NCI-H1694 treated with DMSO at 0.1 percent for 48 hours (cell line): ENCODE measurements at places on chromosomes 7 and 10.

GRCh38 chr7:78576236-78576635, 777.7 kb downstream of the PHTF2 start:
- no peak for DNase-seq

GRCh38 chr7:25944777-25945515, 207.1 kb upstream of the NFE2L3 start:
- no peak for DNase-seq

GRCh38 chr7:2209961-2210323, 22.8 kb downstream of the MAD1L1 start:
- no peak for DNase-seq

GRCh38 chr10:50991456-50992355, 82.6 kb upstream of the PRKG1 start:
- DNase-seq = no peak

DNA sequence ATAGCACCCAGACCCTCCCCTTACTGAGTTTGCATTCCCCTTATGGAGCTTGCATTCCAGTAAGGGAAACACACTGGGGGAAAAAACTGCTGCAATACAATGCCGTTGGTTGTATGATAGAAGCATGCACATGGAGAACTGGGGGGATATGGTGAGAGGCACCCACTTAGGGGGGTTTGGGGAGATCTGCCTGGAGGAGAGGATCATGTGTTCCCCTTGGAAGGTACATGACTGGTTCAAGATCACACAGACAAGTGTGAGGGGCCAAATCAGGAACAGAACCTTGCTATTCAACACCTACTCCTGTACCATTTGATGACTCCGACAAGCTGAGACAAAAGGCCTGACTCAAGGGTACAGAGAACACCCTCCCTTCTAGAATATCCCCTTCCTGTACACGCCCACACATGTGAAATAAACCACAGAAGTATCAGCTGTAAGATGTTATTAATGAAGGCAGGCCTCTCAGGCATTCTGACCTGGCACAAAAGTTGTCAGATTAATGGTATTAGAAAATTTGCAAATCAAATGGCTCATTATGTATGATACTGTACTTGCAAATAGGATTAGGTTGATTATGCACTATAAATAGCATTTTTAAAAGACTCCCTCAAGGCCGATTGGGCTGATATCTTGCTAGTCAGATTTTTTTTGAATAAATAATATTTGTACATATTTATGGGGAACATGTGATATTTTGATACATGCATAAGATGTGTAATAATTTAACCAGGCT, 122.2 kb downstream of the NPY start:
- no peak for DNase-seq

DNA sequence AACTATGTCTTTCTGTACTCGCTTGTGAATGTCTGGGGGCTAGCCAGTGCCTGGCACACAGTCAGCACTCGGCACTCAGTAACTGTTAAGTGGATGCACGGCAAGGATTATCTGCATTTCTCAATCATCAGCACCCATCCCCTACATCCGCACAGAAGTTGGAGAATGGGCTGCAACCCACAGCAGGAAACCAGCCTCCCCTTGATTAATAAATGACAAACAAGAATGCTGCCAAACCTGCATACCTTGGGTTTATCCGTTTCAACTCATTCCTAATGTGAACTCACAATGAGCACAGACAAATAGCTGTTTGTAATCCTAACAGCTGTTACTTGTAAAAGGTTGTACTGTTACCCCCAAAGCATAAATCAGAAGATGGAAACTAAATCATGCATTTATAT, 28.9 kb downstream of the PPP1R3C start:
- DNase-seq = no peak

- DNase-seq = no peak
Observed at GRCh38 chr7:112205343-112206237, 609 bp downstream of the DOCK4 start.

DNA sequence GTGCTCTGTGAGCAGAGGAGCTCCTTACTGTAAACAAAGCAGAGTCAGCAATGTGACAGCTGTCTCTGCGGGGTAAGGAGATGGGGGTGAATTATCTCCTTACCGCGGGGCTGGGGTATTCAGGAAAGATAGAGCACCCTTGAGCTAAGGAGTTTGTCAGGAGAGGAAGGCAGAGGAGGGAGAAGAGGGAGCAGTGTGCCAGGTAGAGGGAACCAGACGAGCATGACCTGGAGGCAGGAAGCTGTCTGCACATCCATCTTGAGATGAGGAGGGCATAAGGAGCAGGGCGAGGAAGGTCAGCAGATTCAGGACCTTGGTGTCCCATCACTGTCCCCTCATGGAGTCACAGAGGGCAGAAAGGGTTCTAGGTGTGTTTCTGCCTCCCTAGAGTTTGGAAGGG, 32.5 kb upstream of the GPR26 start:
- DNase-seq = no peak

- no peak for DNase-seq
Observed at GRCh38 chr7:36811807-36812206, 87.5 kb upstream of the AOAH start.

DNA sequence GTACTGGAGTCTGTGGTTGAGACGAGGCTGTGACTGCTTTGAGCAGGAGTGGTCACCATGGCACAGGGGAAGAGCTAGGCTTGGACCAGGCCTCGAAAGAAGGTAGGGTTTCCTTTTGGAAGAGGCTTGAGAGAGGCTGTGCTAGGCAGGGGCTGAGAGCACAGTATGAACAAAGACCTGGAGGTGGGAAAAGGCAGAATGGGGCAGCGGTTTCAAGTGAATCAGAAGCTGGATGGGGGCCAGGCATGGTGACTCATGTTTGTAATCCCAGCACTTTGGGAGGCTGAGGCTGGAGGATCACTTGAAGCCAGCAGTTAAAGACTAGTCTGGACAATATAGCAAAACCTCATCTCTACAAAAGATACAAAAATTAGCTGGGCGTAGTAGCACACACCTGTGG, 65.9 kb downstream of the CLIP2 start:
- DNase-seq = no peak

- no peak for DNase-seq
Observed at GRCh38 chr7:82105463-82105862, 335.6 kb upstream of the HGF start.

DNA sequence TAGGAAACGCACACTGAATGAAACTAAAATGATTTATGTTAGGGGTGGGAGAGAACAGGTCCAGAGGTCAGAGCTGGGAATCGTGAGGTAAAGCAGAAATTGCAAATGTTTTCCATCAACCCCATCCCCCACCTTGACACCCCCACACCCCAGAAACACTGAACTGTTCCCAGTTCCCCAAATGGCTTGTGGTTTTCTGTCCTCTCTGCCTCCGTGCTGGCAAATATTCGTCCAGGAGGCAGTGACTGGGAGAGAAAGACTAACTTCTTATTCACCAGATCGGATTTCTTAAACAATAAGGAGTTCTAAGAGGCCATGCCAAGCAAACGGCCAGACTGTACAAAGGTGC, 730 bp upstream of the RASSF4 start:
- no peak for DNase-seq

DNA sequence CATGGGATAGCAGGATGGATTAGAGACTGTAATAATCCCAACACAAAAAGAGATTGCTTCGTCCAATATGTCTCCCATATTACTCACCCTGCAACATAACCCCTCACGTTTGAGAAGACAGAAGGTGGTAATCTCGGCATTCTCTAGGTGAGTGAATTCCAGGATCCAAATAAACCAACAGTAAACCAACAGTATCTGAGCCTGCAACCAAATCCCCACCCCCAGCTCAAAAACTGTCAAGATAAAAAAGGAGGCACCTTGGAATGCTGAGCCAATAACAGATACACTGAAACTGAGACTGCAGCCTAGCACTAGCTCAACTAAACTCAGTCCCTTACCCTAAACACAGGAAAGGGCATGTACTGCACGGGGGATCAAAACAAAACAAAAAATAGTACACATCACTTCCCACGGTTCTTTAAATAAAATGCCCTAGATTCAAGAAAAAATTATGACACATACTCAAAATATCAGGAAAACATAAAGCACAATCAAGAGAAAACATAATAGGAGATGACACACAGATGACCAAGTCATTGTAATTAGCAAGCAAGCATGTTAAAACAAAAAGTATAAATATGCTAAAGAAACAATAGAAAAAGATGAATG, 28.0 kb downstream of the IPMK start:
- DNase-seq = no peak

- no peak for DNase-seq
Observed at GRCh38 chr7:40865441-40866233, 730.8 kb downstream of the SUGCT start.

DNA sequence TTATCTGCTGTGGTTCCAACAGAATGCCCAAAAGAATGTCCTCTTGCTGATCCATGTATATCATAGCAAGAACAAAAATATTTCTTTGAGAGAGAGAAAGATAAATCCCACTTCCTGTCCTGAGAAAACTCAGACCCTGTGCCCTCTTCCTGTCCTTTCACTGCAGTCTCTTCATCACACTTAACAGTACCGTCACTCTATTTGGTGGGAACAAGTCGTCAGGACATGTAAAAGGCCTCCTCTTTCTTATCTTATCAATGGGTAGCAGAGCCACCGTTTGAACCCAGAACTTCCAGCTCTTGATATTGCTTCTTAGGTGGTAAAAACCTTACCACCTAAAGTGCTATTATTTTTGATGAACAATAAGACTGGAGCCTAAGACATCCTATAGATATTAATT, 43.9 kb downstream of the CHRM2 start:
- no peak for DNase-seq

DNA sequence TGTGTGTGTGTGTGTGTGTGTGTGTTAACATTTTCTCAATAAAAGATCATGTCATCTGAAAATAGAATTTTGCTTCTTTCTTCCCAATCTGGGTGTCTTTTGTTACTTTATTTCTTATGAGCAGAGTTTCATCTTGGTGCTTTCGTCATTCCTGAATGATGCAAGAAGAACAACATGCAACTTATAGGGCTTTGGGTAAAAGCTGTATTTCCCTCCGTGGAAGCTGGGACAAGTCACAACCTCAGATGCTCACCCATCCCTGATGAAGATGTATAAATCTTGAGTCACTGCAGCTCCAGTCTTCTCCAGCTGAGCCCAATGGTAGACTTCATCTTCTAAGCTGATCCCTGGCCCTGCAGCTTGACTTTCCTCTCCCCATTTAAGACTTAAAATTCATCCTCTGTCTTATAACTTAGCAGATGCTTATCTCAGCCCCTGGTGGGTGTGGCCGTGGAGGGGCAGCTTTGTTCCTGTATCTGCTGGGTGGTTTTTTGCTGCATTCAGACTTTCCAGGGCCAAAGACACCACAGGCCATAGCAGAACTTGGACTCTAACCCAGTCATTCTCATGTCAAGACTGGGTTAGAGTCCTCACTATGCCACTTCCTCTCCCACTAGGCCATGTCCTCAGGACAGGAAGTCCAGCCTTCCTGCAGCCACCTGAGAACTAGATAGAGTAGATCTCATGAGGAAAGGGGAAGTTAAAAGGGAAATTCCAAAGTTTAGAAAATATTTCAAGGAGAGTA, 356.4 kb downstream of the TNS3 start:
- no peak for DNase-seq

- no peak for DNase-seq
Observed at GRCh38 chr7:122694697-122695096, 4.2 kb downstream of the RNF133 start.

GRCh38 chr7:96297876-96298275, 24.0 kb downstream of the SLC25A13 start:
- DNase-seq = no peak

- DNase-seq = peak; percentile 69
Observed at GRCh38 chr7:129210256-129210988, 14.4 kb upstream of the AHCYL2 start.

GRCh38 chr10:96072674-96073073, 29.3 kb downstream of the CCNJ start:
- no peak for DNase-seq

- DNase-seq = no peak
Observed at GRCh38 chr10:15813415-15813814, 46.9 kb downstream of the MINDY3 start.

- DNase-seq = peak; percentile 19
Observed at GRCh38 chr7:104973909-104974415, 40.0 kb upstream of the KMT2E start.

- DNase-seq = no peak
Observed at GRCh38 chr10:129184196-129184595, 282.8 kb upstream of the MGMT start.
